ENCODE measurements at places on chromosomes 2 and 18. TPM values are rescaled to one million over a fixed set of nuclear protein-coding genes. Genes with fewer than 3 reads are reported as not detected.

Gene MRO
- 0.30 TPM for total RNA-seq

Gene AKAIN1
- total RNA-seq, result not detected

Gene SRD5A2
- not detected for total RNA-seq

Gene MOB4
- 24.8 TPM for total RNA-seq

Gene KHK
- total RNA-seq, result 3.2 TPM

Gene PSMA8
- not detected for total RNA-seq

Gene GPR45
- total RNA-seq, result not detected

Gene FAM228A
- 1.5 TPM for total RNA-seq

Gene TGFA
- not detected for total RNA-seq

Gene REG3A
- total RNA-seq, result not detected

Gene PDE11A
- total RNA-seq, result not detected

Gene LYPD6
- total RNA-seq, result 4.5 TPM

Gene RANBP2
- 26.4 TPM for total RNA-seq

Gene PLCL1
- total RNA-seq, result 0.17 TPM

Gene THADA
- total RNA-seq, result 16.3 TPM

Gene CCDC141
- total RNA-seq, result not detected

Gene PECR
- 7.0 TPM for total RNA-seq

Gene SMAD4
- 64.9 TPM for total RNA-seq

Gene TTN
- under 0.01 TPM for total RNA-seq

Gene SERPINB12
- total RNA-seq, result not detected

Gene MOGAT1
- not detected for total RNA-seq

Gene MRPL30
- total RNA-seq, result 33.3 TPM

Gene CYP1B1
- 86.6 TPM for total RNA-seq

Gene PREB
- total RNA-seq, result 57.7 TPM

Gene RASGRP3
- 0.45 TPM for total RNA-seq

Gene CD8B2
- total RNA-seq, result not detected

Gene ZRANB3
- 9.6 TPM for total RNA-seq

Gene DSC3
- total RNA-seq, result 0.17 TPM

Gene M1AP
- not detected for total RNA-seq

Gene PHOSPHO2
- 1.7 TPM for total RNA-seq

Gene NR4A2
- 0.34 TPM for total RNA-seq

Gene OSBPL1A
- total RNA-seq, result 20.0 TPM

Gene BAZ2B
- total RNA-seq, result 8.5 TPM

Gene CFC1
- not detected for total RNA-seq

Gene ALKAL2
- not detected for total RNA-seq

Gene INHBB
- not detected for total RNA-seq

Gene WDR35
- 5.9 TPM for total RNA-seq

Gene RNF125
- total RNA-seq, result 0.30 TPM

Data from bronchus fibroblast of lung (primary cell).